ENCODE measurements at places on chromosomes 5 and 9. TPM values are rescaled to one million over a fixed set of nuclear protein-coding genes. Genes with fewer than 3 reads are reported as not detected.

DNA sequence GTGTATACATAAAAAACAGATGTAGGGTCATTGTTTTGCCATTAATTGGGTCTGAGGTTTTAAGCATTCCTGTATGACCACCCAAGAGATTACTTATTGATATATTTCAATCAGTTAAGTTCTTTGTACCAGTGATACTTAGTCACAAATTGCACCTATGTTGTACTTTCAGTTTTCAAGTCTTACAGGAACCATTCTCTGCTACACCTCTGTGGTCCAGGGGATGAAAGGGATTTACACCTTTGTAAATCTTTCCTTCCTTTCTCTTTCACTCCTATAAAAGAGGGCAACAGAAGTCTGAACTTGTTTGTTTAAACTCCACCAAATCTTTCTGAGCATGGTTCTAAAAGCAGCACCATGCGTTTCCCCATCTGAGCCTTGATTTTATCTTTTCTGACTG lies 86.1 kb downstream of the DEPDC1B start:
- DNase-seq: no peak

DNA sequence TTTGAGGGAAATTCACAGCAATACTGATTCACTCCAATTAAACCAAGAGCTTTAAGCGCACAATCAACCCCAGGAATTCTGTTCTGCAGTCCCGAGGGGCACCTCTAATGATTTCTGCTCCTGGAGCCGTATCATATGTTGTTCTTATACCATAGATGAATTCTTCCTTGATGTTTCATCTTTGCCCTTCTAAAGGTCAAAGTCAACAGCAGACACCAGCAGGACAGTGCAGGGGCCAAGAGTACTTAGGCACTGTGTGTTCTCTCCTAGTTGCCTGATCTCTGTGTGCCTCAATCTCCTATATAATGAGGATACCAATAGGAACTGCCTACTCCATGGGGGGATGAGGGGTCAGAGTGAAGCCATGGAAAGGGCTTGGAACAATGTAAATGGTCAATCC lies 16.5 kb downstream of the EPB41L4B start:
- DNase-seq: no peak

DNA sequence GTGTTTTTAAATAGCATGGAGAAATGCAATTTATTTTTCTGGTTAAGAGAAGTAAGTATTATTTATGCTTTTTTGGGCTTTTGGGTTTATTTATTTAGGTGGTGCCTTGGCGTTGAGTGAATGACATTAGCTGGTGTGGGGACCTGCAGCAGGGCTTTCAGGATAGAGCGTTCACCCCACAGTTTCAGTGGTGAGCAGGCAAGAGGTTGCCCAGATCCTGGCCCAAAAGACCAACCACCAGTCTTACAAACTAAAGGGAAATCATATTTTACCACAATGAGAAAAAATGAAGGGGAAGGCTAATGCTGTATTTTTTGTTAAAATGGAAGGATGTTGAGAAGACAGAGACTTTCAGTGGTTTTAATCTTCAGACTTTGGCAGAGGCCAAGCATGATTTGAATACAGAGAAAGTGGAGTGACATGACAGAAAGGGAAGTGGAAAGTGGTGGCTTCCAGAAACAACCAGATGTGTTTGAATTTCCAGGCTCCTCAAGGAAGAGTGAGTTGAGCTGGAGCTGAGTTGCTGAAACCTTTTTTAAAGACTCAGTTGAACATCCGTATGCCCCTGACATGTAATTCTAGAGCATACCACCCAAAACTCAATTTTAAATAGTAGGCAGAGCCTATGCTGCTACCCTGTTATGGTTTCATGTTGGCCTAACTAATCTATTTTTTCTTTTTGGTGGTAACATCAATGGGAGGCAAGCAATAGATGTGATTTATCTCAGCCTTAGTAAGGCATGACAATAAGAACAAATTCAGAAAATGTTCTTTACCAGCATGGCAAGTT lies 94.8 kb downstream of the AOPEP start:
- no peak for DNase-seq

GRCh38 chr5:122941737-122942136 lies 94.8 kb downstream of the PPIC start:
- no peak for DNase-seq

GRCh38 chr9:127185181-127185580 lies 62.7 kb upstream of the ANGPTL2 start:
- no peak for DNase-seq

- DNase-seq: no peak
These were observed 376 bp downstream of the ANKRD18B start for GRCh38 chr9:33524306-33524947.

- DNase-seq: no peak
These were observed 568.3 kb downstream of the CSNK1G3 start for GRCh38 chr5:124080256-124080655.

GRCh38 chr9:136386018-136386417 lies 12.5 kb upstream of the CARD9 start:
- DNase-seq: no peak

GRCh38 chr5:180154821-180155364 lies 54.1 kb downstream of the RASGEF1C start:
- no peak for DNase-seq

DNA sequence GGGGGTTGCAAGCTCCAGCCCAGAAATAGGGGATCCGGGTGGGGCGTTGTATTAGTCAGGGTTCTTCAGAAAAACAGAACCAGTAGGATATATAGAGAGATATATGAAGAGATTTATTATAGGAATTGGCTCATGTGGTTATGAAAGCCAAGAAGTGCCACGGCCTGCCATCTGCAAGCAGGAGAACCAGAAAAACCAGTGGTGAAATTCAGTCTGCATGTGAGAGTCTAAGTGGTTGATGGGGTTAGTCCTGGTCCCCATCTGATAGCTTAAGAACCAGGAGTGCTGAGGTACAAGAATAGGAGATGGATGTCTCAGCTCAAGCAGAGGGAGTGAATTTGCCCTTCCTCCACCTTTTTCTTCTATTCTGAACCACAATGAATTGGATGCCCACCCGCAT lies 123.4 kb upstream of the APC start:
- DNase-seq: no peak

GRCh38 chr5:27242258-27242626 lies 203.9 kb upstream of the CDH9 start:
- no peak for DNase-seq

Gene IFNA13
- total RNA-seq: not detected

Gene FPGS
- total RNA-seq: 17.8 TPM

Gene GZMA
- 0.20 TPM for total RNA-seq

Gene ACOT12
- total RNA-seq: 2.3 TPM

Gene DOCK2
- 30.4 TPM for total RNA-seq

Gene RNF183
- not detected for total RNA-seq

Gene BAAT
- total RNA-seq: 0.22 TPM

Gene BTNL3
- total RNA-seq: not detected
